ENCODE measurements at places on chromosomes 6 and 20.

- no peak for DNase-seq
Observed at GRCh38 chr6:28209753-28210535, 15.1 kb upstream of the ZSCAN9 start.

DNA sequence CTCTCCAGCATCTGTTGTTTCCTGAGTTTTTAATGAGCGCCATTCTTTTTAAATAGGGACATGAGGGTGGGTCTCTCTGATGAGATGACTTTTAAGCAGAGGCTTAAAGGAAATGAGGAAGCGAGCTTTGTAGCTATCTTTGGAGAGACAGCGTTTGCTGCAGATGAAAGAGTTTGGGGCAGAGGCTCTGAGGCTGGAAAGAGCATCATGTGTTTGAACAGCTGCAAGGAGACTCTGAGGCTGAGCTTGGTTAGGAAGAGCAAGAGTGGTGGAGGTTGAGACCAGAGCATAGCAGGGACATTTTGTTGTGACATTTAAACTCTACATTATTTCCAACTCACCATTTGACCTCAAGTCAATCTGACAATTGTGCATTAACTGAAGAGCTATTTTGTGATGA is 38.3 kb upstream of the TMX4 start:
- no peak for DNase-seq

DNA sequence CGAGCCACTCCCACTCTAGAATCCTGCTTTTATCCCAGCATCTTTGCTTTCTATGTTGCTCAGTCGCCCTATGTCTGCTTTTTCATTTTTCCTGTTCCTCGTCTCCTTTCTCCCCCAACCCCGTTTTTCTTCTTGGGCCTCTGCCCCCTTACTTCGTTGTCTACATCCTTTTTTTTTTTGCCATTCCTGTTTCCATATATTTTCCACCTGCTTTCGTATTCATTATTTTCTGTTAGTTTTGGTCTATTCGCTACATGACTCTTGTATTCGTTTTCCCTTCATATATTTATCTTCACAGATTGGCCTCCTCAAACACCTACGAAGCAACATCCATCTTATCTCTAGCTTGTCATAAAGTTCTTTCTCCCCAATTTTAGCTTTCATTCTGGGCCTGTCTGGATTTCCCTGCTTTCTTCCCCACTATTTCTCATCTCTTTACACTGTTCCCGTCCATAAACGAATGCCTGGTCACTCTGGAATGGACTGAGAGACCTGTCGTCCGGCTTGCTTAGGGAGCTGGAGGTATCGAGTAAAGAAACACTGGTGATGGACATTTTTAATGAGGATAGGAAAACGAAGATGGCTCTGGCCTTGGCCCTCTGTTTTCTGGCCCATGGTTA is 915 bp downstream of the PRRC2A start:
- DNase-seq = no peak

DNA sequence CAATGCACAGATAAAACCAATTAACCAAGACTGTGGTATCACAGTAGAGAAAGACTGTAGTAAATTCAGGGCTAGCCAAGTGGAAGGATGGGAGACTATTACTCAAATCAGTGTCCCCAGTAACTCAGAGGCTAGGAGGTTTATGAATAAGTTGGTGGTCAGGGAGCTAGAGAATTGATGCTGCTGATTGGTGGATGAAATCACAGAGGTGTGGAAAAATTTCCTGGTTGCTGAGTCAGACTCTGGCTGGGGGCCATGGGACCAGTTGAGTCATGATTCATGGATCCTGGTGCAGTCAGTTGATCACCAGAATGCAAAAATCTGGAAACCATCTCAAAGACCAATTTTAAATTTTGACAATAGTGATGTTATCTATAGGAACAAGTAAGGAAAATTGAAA is 555.9 kb downstream of the C6orf118 start:
- DNase-seq = no peak

- no peak for DNase-seq
Observed at GRCh38 chr20:61500791-61501321, 248.8 kb downstream of the CDH4 start.
